Activated T-helper 17 cell treated with anti-CD3 and anti-CD28 coated beads, Interleukin-2, amount 50 U/mL, for 72 hours (primary cell): ENCODE measurements at places on chromosomes 7 and 10. TPM values are rescaled to one million over a fixed set of nuclear protein-coding genes. Genes with fewer than 3 reads are reported as not detected.

DNA sequence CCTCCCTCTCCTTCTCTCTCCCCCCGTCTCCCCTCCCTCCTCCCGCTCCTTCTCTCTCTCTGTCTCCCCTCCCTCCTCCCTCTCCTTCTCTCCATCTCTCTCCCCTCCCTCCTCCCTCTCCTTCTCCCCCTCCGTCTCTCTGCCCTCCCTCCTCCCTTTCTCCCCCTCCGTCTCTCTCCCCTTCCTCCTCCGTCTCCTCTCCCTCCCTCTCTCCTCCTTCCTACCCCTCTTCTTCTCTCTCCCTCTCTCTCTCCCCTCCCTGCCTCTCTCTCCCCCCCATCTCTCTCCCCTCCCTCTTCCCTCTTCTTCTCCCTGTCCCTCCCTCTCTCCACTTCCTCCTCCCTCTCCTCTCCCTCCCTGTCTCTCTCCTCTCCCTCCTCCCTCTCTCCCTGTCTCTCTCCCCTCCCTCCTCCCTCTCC lies 32.2 kb downstream of the AP5Z1 start:
- ATAC-seq = no peak

ASNS gene
- 61.5 TPM for total RNA-seq

DNA sequence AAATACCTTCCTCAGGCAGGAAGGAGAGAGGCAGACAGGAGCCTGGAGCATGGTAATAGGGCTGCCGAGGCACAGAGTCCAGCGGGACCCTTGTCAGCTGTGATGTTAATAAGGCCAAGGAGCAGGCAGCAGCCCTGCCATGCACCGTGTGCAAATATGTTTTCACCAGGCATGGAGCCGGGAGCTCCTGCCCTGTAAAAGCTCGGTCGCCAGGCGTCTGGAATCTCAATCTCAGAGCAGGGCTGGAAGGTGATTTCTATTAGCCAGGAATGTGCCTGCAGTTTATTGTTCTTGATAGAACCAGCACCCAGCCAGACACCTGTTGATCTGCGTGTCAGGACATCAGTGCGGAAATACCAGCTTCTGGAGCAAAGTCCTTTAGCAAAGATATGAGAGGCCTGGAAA lies 469.8 kb downstream of the GLRX3 start:
- no peak for ATAC-seq

DNA sequence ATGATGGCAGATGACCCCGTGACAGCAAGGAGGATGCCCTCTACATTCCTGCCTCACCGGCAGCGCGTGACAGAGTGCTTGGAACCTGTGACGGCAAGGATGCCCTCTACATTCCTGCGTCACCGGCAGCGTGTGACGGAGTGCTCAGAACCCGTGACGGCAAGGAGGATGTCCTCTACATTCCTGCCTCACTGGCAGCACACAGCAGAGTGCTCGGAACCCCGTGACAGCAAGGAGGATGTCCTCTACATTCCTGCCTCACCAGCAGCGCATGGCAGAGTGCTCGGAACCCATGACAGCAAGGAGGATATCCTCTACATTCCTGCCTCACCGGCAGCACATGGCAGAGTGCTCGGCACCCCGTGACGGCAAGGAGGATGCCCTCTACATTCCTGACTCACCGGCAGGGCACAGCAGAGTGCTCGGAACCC lies 231.0 kb downstream of the DIP2C start:
- ATAC-seq = no peak

HYAL4 gene
- total RNA-seq = not detected

HTR5A gene
- total RNA-seq = not detected

SH3PXD2A gene
- total RNA-seq = 19.3 TPM

ITIH5 gene
- total RNA-seq = not detected

- peak; percentile 23 for ATAC-seq
Observed at GRCh38 chr10:85946713-85947326, 419.8 kb downstream of the GRID1 start.

- ATAC-seq = no peak
Observed at GRCh38 chr10:123575105-123575504, 91.0 kb upstream of the GPR26 start.

- no peak for ATAC-seq
Observed at GRCh38 chr10:11849911-11850310, 26.8 kb downstream of the PROSER2 start.

DNA sequence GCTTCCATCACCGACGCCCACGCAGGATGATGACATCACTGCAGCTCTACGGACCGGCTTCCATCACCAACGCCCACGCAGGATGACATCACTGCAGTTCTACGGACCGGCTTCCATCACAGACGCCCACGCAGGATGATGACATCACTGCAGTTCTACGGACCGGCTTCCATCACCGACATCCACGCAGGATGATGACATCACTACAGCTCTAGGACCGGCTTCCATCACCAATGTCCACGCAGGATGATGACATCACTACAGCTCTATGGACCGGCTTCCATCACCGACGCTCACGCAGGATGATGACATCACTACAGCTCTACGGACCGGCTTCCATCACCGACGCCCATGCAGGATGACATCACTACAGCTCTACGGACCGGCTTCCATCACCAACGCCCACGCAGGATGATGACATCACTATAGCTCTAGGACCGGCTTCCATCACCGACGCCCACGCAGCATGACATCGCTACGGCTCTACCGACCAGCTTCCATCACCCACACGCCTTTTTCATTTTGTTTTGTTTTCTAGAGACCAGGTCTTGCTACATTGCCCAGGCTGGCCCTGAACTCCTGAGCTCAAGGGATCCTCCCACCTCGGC lies 29.5 kb downstream of the GPER1 start:
- no peak for ATAC-seq
